ENCODE measurements at places on chromosomes 13 and 19. TPM values are rescaled to one million over a fixed set of nuclear protein-coding genes. Genes with fewer than 3 reads are reported as not detected.

Gene ZSCAN18
- 5.8 TPM for total RNA-seq

Gene ANGPTL4
- 650 TPM for total RNA-seq

Gene IGFL4
- 0.52 TPM for total RNA-seq

Gene ONECUT3
- total RNA-seq, result not detected

Gene CYP4F22
- 0.20 TPM for total RNA-seq

Data from A549 treated with Mapracorat at 1 μM for 4 hours (cell line).